ENCODE measurements at places on chromosomes 2 and 18.

DNA sequence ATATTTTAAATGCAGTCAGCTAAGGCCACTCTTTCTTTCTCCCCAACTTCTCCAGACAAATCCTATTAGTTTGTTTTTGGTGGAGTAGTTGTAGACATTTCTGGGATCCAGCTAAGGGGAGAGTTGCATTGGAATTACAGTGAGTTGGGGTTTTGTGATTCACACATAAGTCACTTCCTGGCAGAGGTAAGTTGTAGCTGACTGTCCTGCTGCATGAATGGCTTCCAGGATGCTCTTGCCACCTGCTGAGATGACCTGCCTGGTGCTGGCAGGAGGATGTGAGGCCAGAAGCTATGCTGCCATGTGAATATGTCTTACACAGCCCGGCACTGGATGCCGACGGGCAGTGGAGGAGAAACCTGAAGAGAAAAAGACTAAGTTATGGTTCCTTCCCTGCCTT is 243.7 kb downstream of the TDRD15 start:
- no peak for DNase-seq

DNA sequence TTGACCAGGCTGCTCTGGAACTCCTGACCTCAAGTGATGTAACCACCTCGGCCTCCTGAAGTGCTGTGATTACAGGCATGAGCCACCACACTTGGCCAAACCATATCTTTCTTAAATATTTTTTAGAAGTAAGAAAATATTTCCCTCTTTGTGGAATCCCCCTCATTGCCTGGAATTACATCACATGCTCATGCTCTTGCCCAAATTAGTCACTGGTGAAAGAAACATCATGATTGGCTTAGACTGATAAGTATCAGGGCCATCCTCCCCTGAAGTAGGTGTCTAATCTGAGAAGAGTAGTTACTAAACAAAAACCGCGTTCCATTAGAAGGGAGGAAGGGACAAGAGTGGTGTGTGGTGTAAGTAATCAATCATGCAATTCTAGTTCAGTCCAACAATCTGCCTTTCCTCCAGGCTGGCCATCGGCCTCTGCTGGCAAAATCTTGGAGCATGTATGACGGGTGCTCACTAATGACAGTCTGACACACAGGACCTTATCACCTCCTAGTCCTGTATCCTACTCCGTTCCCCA is 52.3 kb upstream of the SCG2 start:
- no peak for DNase-seq

DNA sequence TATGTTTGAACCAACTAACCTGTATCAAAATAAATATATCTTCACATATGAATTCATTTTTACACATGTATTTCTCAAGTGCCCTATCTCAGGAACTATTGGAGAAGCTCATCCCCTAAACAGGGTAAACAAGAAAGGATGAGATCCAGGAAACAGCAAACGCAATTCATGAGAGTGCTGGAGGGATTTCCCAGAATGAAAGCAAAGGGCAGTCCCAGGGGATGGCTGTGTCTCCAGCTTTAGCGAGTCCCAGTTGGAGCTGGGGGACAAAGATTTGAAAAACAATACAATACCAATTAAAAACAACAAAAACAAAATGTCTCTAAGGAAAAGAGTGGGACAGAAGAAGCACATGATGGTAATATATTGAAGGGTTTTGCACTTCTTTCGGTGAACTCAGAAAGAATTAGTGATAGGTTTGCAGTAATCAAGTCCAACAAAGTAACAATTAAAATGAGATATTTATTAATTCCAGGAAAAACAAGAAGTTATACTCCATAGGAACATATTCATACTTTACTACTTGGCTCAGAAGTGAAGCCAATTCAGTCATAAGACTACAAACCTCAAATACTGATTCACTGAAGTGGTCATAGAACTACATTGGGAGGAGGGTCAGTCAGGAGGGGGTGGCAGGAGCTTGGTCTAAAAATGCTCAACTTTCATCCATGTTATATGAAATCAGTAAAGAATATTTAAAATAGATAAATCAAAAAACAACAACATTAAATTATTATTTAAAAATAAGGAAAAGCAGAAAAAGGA is 73.1 kb upstream of the PDE1A start:
- DNase-seq, result no peak

GRCh38 chr18:56711708-56712445 is 60.7 kb downstream of the WDR7 start:
- DNase-seq, result no peak

DNA sequence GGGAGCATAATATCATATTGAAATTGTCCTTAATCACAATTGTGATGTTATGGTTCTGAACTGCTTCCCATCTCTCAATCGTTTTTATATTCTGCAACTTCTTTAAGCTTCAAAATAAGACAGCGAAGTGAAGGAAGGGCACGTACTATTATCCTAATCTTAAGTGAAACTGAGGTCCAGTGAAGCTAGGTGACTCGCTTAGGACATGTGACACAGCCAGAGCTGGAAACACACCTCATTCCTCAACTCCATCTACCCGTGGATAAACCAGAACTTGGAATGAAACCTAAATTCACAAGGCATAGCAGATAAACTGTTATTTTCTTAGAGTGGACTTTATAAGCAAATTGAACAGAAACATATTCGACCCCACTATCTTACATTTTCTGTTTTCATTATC is 191.2 kb upstream of the PXDN start:
- DNase-seq, result no peak

- DNase-seq, result no peak
Measured at GRCh38 chr2:242011167-242011513, 141.6 kb downstream of the RTP5 start.

DNA sequence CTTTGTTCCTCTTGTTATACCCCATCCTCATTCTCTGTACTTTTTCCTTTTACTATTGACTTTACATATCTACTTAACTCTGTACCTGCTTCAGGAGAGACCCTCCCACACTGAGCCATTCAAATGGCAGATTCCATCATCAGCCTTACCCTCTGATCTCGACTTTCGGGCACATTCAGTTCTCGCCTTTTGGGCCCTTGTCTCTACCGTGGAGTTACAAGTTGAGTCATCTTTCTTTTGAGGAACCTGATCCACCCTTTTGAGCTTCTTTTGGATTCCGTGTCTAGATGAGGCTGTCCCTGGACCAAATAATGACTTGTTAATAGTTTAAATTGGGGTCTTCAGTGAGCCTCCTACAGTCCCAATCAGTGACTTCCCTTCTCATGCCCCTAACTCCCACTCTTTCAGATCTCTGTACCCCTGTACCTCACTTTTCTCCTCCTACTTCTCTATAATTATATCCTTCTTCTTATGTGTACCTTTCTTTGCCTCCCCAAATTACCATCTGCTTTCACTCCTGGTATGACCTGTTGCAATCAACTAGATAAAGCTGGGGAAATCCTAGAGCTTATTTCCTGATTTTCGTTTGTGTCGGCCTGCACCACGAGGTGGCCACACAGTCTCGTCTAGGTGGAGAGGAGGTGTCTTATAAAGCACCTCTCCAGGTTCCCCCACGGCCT is 17.2 kb downstream of the SP110 start:
- peak; percentile 79 for DNase-seq

DNA sequence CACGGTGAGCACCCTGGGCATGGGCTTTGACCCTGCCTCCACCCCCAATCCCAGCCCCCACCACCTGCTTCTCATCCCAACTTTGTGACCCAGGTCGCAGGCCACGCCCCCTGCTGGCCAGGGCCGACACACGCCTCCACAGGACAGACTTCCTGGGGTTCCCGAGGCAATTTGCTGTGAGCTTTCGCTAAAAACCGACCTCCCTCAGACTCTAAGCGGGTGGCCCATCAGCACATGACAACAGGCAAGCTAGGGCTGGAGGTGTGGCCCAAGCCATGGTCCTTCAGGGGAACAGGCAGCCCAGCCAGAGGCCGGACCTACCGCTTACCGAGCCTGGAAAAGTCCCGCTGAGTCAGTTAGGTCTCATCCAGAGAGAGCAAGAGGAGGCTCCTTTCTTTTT is 31.9 kb downstream of the C1QL2 start:
- peak; percentile 10 for DNase-seq

GRCh38 chr2:235218486-235218907 is 266.7 kb downstream of the SH3BP4 start:
- no peak for DNase-seq

DNA sequence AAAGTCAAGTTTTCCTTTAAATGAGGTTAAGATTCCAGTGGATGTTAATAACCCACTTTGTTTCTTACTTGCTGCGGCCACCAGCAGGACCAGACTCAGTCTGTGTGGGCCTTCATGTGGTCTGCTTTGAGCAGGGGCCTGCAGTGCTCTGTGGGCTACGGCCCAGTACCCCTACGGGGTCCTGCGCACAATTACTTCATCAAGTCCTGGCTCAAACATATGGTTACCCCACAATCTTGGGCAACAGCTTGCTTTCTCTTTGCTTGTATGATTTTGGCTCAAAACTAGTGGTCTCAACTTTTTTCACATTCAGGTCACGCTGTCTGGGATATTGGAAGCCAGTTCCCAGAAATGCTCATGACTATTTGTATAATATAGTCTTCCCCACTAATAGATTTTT is 64.2 kb downstream of the PTPN2 start:
- DNase-seq, result no peak

GRCh38 chr18:49631146-49631866 is 69.4 kb downstream of the LIPG start:
- no peak for DNase-seq

- no peak for DNase-seq
Measured at GRCh38 chr18:33833842-33834241, 255.8 kb downstream of the ASXL3 start.

DNA sequence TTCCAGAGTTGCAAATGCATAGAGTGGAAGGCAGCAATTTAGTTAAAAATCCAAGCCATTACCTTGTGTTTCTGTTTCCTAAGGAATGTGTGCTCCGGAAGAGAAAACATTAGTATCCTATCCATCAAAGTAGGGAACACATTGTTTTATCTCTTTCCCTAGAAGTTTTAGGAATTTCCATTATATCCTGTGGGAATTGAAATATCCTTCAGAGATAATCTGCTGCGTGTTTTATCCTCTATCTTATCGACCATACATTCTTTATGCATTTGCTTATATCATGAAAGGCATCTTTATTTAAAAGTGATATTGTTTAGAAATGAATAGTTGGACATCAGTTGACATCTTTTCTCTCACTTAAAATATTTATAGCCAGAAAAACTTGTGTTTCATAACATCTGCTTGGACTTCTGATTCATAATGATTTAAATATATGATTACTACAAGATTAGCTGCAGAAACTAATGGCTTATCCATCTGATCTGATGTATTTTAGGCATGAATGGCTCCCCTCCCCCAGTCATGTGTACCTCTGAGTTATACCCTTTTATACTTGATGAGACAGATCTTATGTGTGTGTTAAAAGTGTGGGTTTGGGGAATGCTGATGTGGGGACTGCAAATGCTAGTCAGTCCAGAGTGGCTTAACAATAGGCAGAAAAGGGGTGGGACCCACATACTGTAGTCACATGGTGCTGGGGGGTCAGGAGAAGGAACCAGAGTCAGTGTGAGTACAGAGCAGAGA is 136.2 kb upstream of the ARHGAP28 start:
- DNase-seq, result no peak

- DNase-seq, result no peak
Measured at GRCh38 chr2:42041377-42042127, 6.3 kb upstream of the PKDCC start.

- DNase-seq, result no peak
Measured at GRCh38 chr2:28002181-28002580, 111.7 kb downstream of the BABAM2 start.

GRCh38 chr18:74766251-74766650 is 168.6 kb downstream of the ZNF407 start:
- no peak for DNase-seq

GRCh38 chr18:67511840-67512239 is 4.7 kb downstream of the DSEL start:
- no peak for DNase-seq

DNA sequence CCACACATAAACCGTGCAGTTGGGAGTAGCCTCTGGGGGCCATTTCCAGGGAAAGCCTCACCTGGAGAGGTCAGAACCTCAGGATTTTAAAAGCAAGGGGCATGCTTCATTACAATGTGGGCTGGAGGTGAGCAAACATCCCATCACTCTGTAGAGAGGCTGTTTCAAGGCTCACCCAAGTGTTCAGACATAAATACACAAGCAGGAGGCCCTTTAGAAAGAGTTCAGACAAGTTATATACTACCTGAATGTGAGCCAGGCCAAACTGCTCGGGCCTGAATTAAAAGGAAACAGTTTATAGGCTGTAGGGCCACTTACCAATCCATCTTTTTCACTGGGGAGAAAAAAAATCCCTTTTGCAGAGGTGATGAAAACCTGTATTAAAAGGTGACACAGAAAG is 540.0 kb upstream of the ZEB2 start:
- no peak for DNase-seq

- no peak for DNase-seq
Measured at GRCh38 chr2:204842661-204843485, 297.6 kb downstream of the PARD3B start.

DNA sequence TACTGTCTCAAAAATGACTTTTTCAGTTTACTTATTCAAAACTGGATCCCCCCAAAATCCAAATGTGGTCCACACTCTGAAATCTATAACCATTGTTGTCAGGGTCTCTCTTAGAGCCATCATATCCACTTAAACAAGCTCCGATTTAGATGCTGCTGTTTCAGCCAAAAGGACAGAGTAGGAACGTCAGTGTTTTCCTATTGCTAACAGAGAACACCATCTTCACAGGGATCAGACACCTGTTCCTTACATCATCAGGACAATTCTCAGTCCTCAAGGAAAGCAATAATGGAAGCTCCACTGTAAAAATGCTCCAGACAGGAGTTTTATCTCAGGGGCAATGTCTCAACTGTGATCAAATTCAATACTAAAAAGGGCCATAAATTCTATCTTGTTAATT is 155.4 kb downstream of the STK39 start:
- no peak for DNase-seq

- no peak for DNase-seq
Measured at GRCh38 chr2:159065313-159065712, 96.9 kb downstream of the TANC1 start.

Data from B cell (primary cell).